CMK (cell line): ENCODE measurements at places on chromosomes 5 and 9.

DNA sequence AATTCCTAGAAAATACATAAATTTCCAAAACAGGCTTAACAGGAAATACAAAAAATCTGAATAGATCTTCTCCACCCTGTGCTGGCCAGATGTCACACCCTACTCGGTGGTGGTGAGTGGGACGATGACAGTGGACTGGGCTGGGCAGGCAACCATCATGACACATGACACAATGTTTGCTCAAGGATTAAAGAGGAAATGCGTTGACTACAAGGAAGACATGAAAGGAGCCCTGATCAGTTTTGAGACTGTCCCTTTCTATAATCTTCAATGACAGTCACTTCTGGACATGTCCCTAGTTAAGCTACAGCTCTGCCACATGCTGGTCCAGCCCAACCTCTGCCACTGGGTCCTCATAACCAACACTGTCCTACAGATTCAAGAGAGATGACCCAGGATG, 99.8 kb downstream of the ZDHHC21 start:
- no peak for DNase-seq

- no peak for DNase-seq
Observed at GRCh38 chr5:164191240-164191639, 685.8 kb downstream of the MAT2B start.

GRCh38 chr5:180289966-180290365, 1.9 kb downstream of the MAPK9 start:
- DNase-seq, result no peak

DNA sequence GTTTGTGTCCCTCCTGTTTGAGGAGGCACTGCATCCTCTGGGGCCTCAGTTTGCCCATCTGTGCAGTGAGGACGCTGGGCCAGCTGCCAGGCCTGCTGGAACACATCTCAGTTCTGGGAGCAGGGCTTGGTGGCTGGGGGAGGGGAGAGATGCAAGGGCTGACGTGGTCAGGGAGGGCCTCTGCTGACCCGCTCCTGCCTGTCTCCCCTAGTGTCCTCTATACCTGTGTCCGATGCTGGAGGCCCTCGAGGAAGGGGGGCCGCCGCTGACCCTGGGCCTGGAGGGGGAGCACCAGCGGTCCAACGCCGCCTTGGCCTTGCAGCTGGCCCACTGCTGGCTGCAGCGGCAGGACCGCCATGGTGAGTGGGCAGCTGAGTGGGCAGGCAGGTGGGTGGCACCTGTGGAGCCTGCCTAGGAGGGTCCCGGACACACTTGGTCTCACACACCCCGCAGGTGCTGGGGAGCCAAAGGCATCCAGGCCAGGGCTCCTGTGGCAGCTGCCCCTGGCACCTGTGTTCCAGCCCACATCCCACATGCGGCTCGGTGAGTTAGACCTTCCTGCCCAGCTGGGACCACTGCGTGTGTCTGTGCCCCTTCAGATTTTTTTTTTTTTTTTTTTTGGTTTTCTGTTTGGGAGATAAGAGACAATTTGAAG, 5.8 kb downstream of the FPGS start:
- no peak for DNase-seq

- DNase-seq, result no peak
Observed at GRCh38 chr9:6655036-6655435, 9.5 kb upstream of the GLDC start.

DNA sequence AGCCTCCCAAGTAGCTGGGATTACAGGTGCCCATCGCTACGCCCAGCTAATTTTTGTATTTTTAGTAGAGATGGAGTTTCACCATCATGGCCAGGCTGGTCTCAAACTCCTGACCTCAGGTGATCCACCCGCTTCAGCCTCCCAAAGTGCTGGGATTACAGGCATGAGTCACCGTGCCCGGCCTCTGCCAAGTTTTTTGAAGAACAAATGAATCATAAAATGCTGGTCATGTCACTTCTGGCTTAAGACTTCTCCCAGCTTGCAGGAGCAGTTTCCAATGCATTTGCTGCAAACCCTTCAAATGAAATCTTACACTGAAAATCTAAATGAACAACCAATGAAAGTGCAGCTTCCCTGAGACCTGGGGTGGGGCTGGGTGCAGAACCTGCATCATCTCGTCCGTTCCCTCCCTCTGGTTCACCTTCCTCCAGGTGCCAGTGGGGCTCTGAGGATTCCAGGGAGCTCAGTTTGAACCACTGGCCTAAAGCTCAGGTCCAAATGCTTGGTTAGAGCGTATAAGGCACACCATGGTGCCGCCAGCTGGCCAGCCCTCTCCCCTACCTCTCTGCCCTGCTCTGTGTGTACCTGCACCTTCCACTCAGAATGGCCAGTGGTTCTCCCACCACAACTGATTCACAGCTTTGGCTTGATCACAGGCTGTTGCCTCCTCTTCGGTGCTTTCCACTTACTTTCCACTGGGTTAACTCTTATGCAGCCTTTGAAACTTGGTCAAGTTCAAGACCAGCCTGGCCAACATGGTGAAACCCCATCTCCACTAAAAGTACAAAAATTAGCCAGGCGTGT, 39.8 kb upstream of the FUBP3 start:
- no peak for DNase-seq

GRCh38 chr5:134026521-134027287, 21.9 kb upstream of the VDAC1 start:
- DNase-seq, result no peak

DNA sequence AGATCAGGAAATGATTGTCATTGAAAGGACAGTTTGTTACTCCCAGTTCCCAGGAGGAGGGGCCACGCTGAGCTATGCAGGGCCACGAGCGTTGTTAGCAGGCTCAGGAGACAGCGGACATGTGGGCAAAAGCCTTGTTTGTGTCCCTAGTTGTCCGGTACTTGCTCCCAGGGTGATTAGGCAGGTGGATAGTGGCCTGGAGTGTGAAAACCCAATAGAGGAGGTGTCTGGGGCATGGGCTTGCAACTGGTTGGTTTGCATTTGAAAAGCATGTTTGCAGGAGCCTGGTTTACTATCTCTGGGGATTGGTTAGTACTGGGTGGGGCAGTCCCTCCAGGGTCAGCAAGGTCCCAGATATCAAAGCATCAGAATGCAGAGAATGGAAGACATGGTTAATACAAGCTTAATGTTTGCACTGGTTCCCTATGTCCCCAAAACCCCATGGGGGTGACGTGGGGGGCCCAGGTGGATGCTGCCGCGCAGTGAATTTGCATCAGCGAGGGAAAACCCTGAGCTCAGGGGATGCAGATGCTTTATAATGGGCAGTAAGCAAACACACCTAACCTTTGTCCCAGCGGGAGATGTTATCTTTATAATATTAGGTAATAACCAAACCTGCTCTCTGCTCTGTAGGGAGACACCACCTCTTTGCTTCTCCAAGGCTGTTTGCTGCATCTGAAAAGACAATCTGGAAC, 39.7 kb downstream of the ROPN1L start:
- DNase-seq, result no peak

GRCh38 chr9:134644725-134645606, 3.4 kb downstream of the COL5A1 start:
- DNase-seq, result no peak

DNA sequence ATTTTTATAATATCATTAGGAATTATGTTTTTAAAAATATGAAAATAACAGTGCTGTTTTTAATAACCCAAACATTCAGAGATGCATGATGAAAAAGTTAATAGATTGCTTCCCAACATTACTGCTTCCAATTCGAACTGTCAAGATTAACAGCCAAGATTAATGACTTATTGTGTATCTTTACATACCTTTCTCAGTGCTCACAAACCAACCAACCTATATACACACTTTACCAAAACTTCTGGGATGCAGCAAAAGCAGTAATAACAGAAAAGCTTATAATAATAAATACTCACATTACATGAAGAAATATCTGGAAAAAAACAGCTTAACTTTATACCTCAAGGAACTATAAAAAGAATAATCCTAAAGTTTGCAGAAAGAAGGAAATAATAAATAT, 82.1 kb downstream of the TMEM232 start:
- no peak for DNase-seq

- DNase-seq, result no peak
Observed at GRCh38 chr5:96080557-96080956, 118.9 kb upstream of the ELL2 start.

DNA sequence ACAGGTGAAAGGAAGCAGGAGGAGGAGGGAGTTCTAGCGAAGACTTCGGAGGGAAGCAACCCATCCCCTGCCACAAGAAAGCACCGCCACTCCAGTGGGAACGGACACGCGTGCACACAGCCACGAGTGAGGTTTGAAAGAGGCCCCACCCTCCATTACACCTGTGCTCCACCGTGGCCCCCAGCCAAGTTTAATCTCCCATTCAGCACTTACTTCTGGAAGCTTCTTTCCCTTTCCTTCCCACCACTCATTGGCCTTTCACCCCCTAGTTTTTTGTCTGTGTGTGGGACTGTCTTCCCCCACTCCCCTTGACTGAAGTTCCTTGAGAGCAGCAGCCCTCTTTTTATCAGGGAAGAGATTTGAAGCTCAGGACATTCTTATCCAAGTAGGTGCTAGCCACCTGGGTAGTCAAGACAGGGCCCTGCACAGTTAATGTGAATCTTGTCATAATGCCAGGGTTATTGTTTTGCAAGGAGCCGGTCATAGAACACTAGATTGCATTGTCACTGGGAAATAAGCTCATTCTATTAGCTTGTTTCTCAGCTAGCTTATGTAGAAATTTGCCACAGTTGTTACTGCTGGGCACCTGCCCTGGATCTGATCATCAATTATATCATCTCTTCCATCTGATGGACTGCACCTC, 256.0 kb downstream of the DOCK8 start:
- DNase-seq, result no peak

- peak; percentile 91 for DNase-seq
Observed at GRCh38 chr5:151252762-151253604, at the start of gene GM2A. GM2A (plus strand) TSS chr5:151253185; CDS start chr5:151253217, 32 bp downstream.

GRCh38 chr5:113057557-113057984, 81.0 kb downstream of the DCP2 start:
- DNase-seq, result no peak

GRCh38 chr5:111779922-111780292, 22.9 kb upstream of the NREP start:
- no peak for DNase-seq

DNA sequence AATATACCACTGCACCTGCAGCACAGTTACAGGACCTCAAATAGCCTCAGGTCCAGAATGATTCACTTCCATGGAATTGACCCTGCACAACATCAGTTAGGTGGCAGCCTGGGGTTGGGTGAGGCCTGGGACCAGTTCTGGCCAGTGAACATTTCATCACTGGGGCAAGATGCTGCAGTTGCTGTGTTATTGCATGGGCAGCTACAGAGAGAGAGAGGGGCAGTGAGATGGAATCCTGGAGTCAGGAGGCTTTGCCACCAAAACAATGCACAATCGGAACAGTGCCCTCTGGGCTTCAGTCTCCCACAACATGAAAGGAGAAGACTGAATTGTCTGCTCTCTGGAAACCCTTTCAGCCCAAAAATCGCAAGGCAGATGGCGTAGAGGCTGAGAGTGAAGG, 51.8 kb downstream of the SH3TC2 start:
- DNase-seq, result no peak

DNA sequence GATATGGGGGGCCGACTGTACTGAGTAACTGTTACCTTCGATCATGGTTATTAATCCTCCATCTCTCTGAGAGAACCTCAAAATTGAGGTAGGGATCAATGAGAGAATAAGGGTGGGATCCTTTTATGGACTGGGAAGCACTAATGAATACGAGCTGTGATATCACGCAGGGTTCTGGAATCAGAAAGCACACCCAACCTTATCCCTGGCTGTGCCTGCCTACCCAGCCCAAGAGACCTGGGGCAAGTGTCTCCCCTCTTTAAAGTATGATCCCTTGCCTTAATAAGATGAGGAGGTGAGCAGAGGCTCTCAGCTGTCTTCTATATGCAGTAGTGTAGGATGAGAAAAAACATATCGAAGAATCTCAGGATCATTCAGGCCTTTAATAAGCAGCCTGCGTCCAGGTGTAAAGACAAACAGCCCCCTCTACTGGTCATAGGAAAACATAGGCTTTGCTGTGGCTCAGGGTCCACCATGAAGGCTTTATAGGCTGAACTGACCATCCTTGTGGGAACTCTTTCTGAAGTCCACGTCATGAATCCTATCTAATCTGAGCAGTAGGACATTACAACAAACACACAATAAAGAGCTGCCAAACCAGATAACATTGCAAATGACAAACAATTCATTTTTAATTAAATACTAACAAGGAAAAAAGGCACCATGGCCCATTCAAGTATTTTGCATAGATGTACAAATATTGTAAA, 16.8 kb downstream of the NIPAL4 start:
- DNase-seq, result peak; percentile 18

DNA sequence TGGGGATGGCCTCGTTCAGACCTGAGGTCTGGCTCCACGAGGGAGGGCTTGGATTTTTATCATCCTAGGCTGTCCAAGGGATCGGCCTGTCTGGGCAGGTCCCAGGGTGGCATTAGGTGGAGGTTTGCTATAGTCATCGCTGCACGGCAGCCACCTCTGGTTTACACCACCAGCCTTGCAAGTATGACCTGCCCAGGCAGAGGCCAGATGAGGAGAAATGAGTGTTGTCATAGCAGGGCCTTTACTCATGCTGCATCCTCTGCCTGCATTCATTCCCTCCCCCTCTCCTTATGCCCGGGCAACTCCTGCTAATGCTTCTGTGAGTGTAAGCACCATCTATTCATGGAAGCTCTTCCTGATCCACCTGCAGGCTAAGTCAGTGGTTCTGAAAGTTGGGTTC, 15.3 kb upstream of the NDST1 start:
- DNase-seq, result no peak

DNA sequence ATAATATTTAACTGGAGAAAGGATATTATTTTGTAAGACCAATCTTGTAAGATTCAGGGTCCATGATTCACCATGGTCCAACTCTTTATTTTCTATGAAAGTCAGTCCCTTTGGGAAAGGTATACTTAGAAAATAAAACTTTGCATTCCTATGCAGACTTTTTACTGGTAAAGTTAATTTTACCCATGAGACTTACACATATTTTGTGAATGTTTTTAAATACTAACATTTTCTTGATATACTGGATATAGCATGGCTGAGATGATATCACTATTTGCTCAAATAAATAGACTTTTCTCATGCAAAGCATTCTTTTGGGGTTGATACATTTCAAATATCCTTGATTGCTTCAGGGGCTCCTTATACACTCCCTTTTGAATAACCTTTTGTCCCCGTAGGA, 512.1 kb downstream of the MAN2A1 start:
- DNase-seq, result no peak
